ENCODE measurements at places on chromosomes 11 and 22.

GRCh38 chr11:2593393-2593950 is 106.3 kb downstream of the KCNQ1OT1 start:
- DNase-seq: no peak
- H3K27me3 ChIP-seq: peaks cover 77% of the 10 kb centered on the region
- no peaks in the 10 kb centered on the region for H3K4me1 ChIP-seq
- H3K27ac ChIP-seq: no peak overlapping the region

- no peak overlapping the region for H3K4me3 ChIP-seq
- DNase-seq: peak; percentile 54
- H3K36me3 ChIP-seq: no peaks in the 10 kb centered on the region
- H3K4me1 ChIP-seq: no peaks in the 10 kb centered on the region
Measured at GRCh38 chr11:30143098-30143705, 87.6 kb upstream of the FSHB start.

DNA sequence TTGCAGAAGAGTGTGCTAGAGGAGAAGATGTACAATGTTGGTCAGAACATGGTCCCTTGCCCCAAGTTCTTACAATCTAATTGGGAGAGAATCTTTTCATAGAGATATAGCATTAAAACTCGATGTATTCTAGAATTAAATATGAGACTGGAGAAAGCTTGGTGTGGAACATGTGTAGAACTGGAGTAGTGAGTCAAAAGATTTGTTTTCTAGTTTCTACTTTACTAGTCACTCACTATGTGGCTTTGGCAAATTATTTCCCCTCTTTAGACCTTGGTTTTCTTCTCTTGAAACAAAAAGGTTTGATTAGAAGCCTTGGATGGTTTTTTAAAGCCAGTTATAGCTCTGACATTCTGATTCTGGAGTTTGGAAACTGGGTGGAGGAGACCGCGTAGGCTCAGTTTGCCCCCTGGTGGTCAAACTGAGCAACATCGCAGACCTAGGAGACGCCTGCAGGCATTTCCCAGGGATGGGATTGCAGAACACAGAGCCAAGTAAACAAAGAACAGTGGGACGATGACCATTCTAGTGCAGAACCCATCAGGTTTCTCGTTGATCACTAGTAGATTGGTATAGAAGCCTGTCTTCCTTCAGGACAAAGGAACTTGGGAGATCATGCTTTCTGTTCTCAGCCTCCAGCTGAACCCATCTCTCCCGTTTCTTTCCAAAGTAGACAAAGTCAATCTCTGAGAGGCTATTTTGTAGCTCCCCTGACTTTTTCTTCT is 8.5 kb upstream of the CHRDL2 start:
- H3K4me1 ChIP-seq: no peaks in the 10 kb centered on the region
- H3K27ac ChIP-seq: no peak overlapping the region
- peak; percentile 84 for DNase-seq
- H3K4me3 ChIP-seq: peak overlapping the region; percentile 51

DNA sequence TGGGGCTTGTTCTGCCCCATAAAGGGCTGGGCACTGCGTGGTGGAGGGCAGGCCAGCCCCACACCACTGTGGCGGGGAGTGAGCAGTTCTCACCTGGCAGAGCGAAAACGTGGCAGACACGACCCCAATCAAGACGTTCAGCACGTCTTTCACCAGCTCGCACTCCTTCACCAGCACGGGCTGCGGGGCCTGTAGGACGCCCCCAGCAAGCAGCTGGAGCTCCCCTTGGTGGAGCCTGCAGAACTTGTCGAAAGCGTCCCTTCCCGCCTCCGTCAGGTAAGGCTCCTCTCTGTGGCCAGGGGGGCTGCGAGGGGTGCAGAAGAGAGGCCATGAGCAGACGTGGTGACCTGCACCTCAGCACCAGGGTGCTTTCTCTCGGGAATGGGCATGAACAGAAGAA is 11.6 kb downstream of the TUBGCP6 start:
- no peaks in the 10 kb centered on the region for H3K27me3 ChIP-seq
- no peak overlapping the region for H3K4me3 ChIP-seq

DNA sequence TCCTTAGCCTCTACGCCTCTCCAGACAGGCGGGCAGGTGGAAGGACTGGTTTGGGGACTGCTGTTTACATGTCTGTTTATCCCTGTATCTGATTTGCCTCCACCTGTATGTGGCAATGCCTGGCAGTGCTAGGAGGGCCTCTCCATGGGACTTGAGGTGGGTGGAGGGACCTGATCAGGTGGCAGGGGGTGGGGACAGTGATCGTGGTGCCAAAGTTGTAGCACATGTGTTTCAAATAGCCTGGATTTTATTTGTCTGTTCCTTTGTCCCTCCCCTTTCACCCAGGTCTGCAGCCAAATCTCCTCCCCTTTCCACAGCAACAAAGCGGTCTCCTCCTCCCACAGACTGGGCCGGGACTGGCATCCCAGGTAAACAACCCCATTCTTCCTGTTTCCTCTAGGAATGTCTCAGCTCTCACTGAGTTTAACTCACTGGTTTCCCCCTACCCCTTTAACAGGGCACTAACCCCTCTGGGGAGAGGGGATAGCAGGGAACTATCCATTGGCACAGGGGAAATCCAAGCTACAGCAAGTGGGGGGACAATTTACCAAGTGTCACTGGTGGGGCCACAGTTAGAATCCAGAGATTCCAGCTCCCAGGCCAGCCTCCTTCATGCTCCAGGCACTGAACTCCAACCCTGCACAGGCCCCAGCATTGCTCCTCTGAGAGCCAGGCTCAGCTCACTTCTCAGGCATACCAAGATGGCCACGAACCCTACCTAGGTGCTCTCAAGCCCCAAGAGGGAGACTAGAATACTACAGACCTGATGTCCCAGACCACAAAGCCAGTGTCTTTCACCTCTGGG is 22.9 kb upstream of the TLCD5 start:
- H3K4me3 ChIP-seq: no peak overlapping the region
- no peak overlapping the region for H3K27ac ChIP-seq
- peaks cover 2% of the 10 kb centered on the region for H3K4me1 ChIP-seq
- no peaks in the 10 kb centered on the region for H3K36me3 ChIP-seq

DNA sequence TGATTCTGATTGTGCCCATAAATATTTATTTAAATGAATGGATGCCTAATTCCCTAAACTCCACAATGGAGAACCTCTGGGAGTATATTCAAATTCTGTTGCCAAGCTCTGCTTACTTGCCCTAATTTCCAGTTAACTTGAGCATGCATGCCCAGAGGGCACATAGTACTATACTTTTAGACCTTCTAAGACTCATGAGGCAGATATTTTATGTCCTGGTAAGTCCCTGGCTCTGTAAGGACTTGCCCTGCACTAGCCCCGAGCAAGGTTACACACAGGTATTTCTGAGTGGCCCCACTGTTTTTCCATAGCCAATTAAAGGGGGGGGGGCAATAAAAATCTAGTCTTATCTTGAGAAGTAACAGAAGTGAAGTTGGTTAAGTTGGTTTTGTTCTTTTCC is 21.1 kb upstream of the CAPRIN1 start:
- no peaks in the 10 kb centered on the region for H3K27me3 ChIP-seq
- no peak for DNase-seq
- no peak overlapping the region for H3K27ac ChIP-seq
- no peak overlapping the region for H3K4me3 ChIP-seq
- H3K36me3 ChIP-seq: no peaks in the 10 kb centered on the region

DNA sequence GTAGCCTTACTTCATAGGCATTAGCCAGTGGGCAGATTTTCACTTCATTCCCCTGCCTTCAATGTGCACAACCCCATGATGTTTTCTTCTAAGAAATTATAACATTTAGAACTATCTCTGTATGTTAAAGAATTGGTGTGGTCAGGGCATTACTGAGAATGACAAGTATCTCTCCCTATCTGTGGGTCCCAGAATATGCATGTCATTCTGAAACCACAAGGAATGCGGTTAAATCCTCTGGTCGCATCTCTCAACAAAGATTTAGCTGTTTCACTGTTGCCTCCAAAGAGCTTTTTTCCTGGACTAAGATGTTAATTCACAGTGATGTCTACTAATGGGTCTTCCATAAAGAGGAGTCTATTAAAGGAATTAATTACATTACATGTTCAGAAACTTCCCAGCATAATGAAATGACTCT is 62.7 kb downstream of the LIF start:
- no peaks in the 10 kb centered on the region for H3K36me3 ChIP-seq
- H3K4me1 ChIP-seq: peaks cover 5% of the 10 kb centered on the region
- DNase-seq: no peak
- no peak overlapping the region for H3K27ac ChIP-seq
- H3K4me3 ChIP-seq: no peak overlapping the region
- peaks cover 20% of the 10 kb centered on the region for H3K27me3 ChIP-seq

DNA sequence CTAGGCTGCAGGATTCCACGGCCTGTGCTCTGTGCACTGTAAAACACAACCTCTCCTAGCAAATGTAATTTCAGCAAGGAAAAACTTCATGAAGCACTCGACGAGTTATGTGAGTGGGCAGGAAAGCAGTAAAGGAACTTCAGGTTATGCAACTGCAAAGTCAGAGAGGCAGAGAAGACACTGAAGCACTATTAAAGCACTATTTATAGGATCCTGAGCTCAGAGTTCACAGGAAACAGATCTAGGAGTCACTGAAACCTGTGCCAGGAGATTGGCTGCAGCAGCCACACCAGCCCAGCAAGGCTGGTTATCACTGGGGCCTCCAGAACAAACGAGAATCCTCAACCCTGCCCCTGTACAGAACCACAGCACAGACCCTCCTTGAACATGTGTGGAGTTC is 2.5 kb downstream of the SMIM35 start:
- no peak for DNase-seq
- H3K36me3 ChIP-seq: no peaks in the 10 kb centered on the region
- H3K4me1 ChIP-seq: no peaks in the 10 kb centered on the region
- H3K27ac ChIP-seq: no peak overlapping the region
- H3K27me3 ChIP-seq: no peaks in the 10 kb centered on the region

GRCh38 chr11:13134066-13134465 is 125.0 kb downstream of the RASSF10 start:
- H3K4me3 ChIP-seq: no peak overlapping the region
- no peaks in the 10 kb centered on the region for H3K36me3 ChIP-seq
- DNase-seq: no peak
- H3K27me3 ChIP-seq: peaks cover 47% of the 10 kb centered on the region

- H3K4me3 ChIP-seq: no peak overlapping the region
- H3K27me3 ChIP-seq: no peaks in the 10 kb centered on the region
- no peak overlapping the region for H3K27ac ChIP-seq
- no peak for DNase-seq
- H3K4me1 ChIP-seq: no peaks in the 10 kb centered on the region
Measured at GRCh38 chr11:46865340-46865739, 19.3 kb upstream of the CKAP5 start.

DNA sequence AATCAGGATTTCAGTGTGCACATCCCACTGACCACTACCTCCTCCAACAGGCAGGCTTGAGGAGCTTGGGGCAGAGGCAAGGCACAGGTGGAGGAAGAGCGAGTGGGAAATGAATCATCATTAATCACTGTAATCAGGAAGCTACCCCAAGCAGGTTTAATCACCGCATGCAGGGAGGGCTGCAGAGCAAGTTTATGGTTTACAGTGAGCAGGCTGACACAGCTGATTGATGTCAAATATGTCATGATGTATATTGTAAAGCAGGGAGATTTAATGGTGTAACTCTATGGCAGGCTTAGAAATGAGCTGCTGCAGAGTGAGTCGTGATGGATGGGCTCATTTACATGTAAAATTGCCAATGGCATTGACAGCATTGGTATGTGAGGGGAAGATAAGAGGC is 441.0 kb downstream of the NTM start:
- no peaks in the 10 kb centered on the region for H3K27me3 ChIP-seq
- H3K4me1 ChIP-seq: peaks cover 6% of the 10 kb centered on the region
- no peak for DNase-seq
- no peaks in the 10 kb centered on the region for H3K36me3 ChIP-seq

DNA sequence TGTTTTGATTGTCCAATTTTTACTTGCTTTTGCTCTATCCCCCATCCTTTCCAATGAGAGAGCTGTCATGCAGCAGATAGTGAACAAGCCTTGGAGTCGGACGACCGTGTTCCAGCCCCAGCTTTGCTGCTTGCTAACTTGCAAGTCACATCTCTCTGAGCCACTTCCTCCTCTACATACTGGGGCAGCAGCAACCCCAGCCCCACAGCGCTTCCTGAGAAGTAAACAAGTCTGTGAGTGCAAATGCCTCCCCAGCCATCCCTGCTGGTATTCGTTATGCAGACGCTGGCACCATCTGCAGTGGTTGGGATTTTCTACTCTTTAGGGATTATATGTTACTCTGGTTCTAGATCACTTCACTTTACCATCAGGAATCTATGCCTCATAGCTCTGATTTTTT is 35.0 kb downstream of the TPBGL start:
- H3K36me3 ChIP-seq: peaks cover 81% of the 10 kb centered on the region
- peak; percentile 65 for DNase-seq
- H3K27ac ChIP-seq: no peak overlapping the region
- peaks cover 6% of the 10 kb centered on the region for H3K4me1 ChIP-seq
- no peak overlapping the region for H3K4me3 ChIP-seq

GRCh38 chr22:46297151-46297812 is 612 bp downstream of the GTSE1 start:
- no peaks in the 10 kb centered on the region for H3K4me1 ChIP-seq
- peak overlapping the region; percentile 97 for H3K4me3 ChIP-seq
- DNase-seq: peak; percentile 70
- H3K27ac ChIP-seq: no peak overlapping the region

DNA sequence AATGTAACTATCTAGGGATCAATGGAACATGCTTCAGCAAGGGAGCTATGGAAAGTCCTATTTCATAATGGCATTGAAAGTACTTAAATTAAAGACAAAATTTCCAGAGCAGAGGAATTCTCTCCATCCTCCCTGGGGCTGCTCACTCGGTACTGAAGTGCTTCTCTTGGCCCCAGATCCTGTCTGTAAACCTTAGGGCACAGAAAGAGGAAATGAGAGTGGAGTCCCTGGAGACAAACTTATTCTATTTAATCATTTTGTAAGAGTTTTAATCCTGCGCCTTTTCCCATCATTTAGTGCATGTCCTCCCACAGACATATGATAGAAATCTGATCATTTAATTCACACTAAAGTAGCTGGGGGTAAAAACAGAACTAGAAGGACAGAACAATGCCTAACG is 20.9 kb upstream of the PAMR1 start:
- H3K27ac ChIP-seq: no peak overlapping the region
- DNase-seq: no peak
- H3K36me3 ChIP-seq: no peaks in the 10 kb centered on the region

GRCh38 chr11:35376613-35377012 is 42.7 kb downstream of the SLC1A2 start:
- no peak overlapping the region for H3K4me3 ChIP-seq
- no peaks in the 10 kb centered on the region for H3K36me3 ChIP-seq
- no peaks in the 10 kb centered on the region for H3K4me1 ChIP-seq
- DNase-seq: no peak

GRCh38 chr11:69321877-69322361 is 28.0 kb downstream of the MYEOV start:
- no peaks in the 10 kb centered on the region for H3K27me3 ChIP-seq
- H3K27ac ChIP-seq: no peak overlapping the region
- no peaks in the 10 kb centered on the region for H3K36me3 ChIP-seq
- H3K4me3 ChIP-seq: no peak overlapping the region
- peak; percentile 27 for DNase-seq

- no peaks in the 10 kb centered on the region for H3K4me1 ChIP-seq
- no peaks in the 10 kb centered on the region for H3K36me3 ChIP-seq
- peaks cover 48% of the 10 kb centered on the region for H3K27me3 ChIP-seq
- H3K4me3 ChIP-seq: no peak overlapping the region
- DNase-seq: no peak
Measured at GRCh38 chr22:40043081-40043480, 48.3 kb downstream of the FAM83F start.

- H3K4me3 ChIP-seq: no peak overlapping the region
- H3K27me3 ChIP-seq: no peaks in the 10 kb centered on the region
- no peaks in the 10 kb centered on the region for H3K4me1 ChIP-seq
Measured at GRCh38 chr22:30026756-30027155, 53.5 kb upstream of the HORMAD2 start.

GRCh38 chr11:9214765-9215164 is 50.4 kb downstream of the DENND5A start:
- no peak overlapping the region for H3K4me3 ChIP-seq
- no peaks in the 10 kb centered on the region for H3K36me3 ChIP-seq
- H3K4me1 ChIP-seq: peaks cover 10% of the 10 kb centered on the region
- peak; percentile 69 for DNase-seq
- H3K27me3 ChIP-seq: no peaks in the 10 kb centered on the region
- no peak overlapping the region for H3K27ac ChIP-seq

Data from endodermal cell (in vitro differentiated cells).